Fibroblast of lung (primary cell): ENCODE measurements at places on chromosomes 1 and 21. TPM values are rescaled to one million over a fixed set of nuclear protein-coding genes. Genes with fewer than 3 reads are reported as not detected.

GRCh38 chr1:179984942-179985341 lies 30.3 kb downstream of the CEP350 start:
- DNase-seq, result no peak
- H3K27me3 ChIP-seq, result no peaks in the 10 kb centered on the region
- no peak overlapping the region for H3K27ac ChIP-seq
- no peaks in the 10 kb centered on the region for H3K36me3 ChIP-seq
- H3K4me3 ChIP-seq, result no peak overlapping the region

DNA sequence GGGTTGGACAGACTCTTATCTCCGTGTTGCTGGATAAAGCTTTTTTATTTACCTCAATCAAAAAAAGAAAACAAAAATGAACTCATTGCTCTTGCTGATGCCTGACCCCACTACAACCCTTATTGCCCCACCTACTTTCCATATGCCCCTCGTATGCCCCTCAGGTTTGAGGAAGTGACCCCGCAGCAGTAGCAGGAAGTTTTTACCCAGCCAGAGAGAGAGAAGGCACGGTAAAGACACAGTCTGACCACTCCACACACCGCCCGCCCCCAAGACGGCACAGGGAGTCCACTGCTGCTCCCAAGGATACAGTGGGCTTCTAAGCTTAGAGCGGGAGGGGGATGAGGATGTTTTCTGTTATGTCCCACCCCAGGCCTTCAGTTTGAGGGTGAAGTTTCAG lies 9.8 kb downstream of the PLEKHO1 start:
- H3K36me3 ChIP-seq, result peaks cover 34% of the 10 kb centered on the region
- H3K4me3 ChIP-seq, result no peak overlapping the region
- H3K4me1 ChIP-seq, result peaks cover 35% of the 10 kb centered on the region
- no peaks in the 10 kb centered on the region for H3K27me3 ChIP-seq
- no peak for DNase-seq

- H3K36me3 ChIP-seq, result no peaks in the 10 kb centered on the region
- H3K27me3 ChIP-seq, result no peaks in the 10 kb centered on the region
- no peaks in the 10 kb centered on the region for H3K4me1 ChIP-seq
- DNase-seq, result no peak
These were observed 60.1 kb downstream of the DIPK1A start for GRCh38 chr1:92901126-92901525.

GRCh38 chr1:66445492-66446181 lies 88.3 kb upstream of the SGIP1 start:
- no peak overlapping the region for H3K27ac ChIP-seq
- H3K4me1 ChIP-seq, result peaks cover 2% of the 10 kb centered on the region
- no peak overlapping the region for H3K4me3 ChIP-seq
- H3K27me3 ChIP-seq, result no peaks in the 10 kb centered on the region

DNA sequence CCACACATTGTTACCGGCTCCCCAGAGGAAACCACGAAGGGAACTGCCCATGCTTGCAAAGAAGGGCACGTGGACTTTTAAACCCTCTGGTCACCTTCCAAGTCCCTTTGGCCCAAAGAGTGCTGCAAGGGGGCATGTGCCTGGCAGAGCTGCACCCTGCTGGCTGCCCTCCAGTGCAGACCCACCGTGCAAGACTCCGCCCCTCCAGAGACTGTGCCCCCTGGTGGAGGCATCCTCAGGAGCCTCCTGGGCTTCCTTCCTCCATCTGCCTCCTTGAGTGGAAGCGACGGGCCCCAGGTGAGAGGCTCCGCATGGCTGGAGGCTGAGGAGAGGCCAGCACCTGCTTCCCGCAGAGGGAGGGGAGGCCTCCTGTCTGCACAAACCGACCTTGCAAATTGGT lies 100.6 kb downstream of the CRYAA start:
- H3K4me3 ChIP-seq, result no peak overlapping the region
- DNase-seq, result no peak
- peaks cover 4% of the 10 kb centered on the region for H3K27me3 ChIP-seq
- no peaks in the 10 kb centered on the region for H3K36me3 ChIP-seq

DNA sequence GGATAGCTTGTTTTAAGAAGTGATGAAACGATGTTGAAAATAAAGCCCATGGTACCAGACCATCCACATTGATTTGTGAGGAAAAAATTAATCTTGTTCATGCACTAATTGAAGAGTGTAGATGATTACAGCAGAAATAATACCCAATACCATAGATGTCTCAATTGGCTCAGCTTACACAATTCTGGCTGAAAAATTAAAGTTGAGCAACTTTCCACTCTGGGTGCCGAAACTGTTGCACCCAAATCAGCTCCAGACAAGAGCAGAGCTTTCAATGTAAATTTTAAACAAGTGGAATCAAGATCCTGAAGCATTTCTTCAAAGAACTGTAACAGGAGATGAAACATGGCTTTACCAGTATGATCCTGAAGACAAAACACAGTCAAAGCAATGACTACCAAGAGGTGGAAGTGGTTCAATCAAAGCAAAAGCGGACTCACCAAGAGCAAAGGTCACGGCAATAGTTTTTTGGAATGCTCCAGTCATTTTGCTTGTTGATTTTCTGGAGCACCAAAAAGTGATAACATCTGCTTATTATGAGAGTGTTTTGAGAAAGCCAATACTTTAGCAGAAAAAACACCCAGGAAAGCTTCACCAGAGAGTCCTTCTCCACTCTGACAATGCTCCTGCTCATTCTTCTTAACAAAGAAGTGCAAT lies 16.1 kb upstream of the KCNA3 start:
- H3K4me1 ChIP-seq, result no peaks in the 10 kb centered on the region
- H3K4me3 ChIP-seq, result no peak overlapping the region
- H3K36me3 ChIP-seq, result no peaks in the 10 kb centered on the region
- no peak for DNase-seq

- H3K27me3 ChIP-seq, result no peaks in the 10 kb centered on the region
- no peak overlapping the region for H3K27ac ChIP-seq
- no peaks in the 10 kb centered on the region for H3K36me3 ChIP-seq
These were observed 111.3 kb upstream of the CSF3R start for GRCh38 chr1:36594023-36594422.

Gene ESRRG
- 0.51 and 0.83 TPM in 2 replicates for total RNA-seq
